HFF-Myc (cell line): ENCODE measurements at places on chromosomes 16 and 17.

DNA sequence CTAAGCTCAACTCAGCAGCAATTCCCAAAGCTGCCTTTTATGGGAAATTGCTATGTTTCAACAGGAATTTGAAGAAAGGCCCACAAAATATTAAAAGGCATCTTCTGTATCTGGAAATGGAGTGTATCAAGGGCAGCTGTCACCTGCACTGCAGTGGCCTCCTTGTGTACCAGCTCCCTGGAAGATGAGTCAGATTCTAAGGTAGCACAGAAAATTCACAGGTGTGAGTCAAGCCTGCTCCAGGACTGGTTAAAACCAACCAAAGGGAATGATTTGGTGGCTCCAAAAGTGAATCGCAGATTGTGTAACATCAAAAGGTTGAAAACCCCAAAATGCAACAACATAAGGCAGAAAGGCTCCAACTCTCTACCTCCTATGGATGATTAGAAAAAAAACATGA is 296.4 kb downstream of the GRIN2A start:
- DNase-seq: no peak

DNA sequence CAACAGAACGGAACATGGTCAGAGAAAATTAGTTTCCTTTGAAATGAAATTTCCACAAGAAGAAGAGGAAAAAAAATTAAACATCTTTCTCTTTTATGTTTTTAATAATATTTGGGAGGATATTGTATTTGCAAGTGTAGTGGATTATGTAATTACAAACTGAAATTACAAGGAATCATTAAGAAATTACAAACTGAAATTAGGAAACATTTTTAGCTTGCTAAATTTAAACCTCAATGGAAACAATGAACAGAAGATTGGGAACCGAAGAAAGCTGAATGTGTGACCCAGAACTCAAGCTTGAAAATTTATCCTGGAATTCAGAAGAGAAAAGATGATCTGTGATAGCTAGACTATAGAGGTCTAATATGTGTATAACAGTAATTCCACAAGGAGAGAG is 4.4 kb upstream of the PIK3R5 start:
- no peak for DNase-seq

DNA sequence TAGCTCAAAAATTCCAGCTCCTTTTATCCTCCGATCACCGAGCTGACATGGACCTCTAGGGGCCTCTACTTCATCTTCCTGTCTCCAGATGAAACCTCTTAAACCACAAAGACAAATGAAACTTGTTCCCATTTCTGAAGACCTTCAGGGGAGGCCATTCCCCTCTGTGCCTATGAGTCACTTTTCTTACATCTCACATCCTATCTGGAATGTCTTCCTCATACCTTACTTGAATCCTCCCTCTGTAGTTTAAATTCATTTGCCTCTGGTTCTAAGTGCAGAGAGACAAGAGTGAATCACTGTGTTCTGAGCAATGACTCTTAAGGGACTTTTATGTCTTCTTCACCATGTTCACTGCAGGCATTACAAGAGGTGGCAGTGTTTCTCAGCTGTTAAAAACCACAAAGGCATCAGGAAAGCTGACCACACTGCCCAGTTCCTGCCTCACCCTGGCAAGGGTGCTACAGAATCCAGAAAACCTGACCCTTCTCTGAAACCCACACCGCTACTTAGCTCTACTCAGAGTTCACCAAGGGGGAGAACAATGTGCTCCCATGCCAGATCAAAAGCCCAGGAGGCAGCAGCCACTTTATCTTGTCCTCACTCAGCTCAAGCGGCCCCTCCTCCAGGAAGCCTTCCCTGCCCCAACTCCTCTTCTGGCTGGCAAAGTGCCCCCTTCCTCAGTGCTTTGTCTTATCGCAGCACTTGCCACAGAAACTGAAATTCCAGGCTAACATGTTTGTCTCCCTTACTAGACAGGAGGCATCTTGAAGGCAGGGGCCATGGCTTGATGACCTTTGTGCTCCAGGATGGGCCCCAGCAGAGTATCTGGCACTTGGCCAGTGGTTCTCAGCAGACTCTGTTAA is 6.4 kb downstream of the CUEDC1 start:
- DNase-seq: peak; percentile 89

- no peak for DNase-seq
These were observed 38.6 kb downstream of the ELAC2 start for GRCh38 chr17:12979246-12979645.

- DNase-seq: no peak
These were observed 114.4 kb downstream of the SEC14L1 start for GRCh38 chr17:77254951-77255825.

GRCh38 chr16:19929062-19929511 is 44.4 kb upstream of the GPRC5B start:
- DNase-seq: no peak

GRCh38 chr17:43332230-43332629 is 66.6 kb upstream of the ARL4D start:
- no peak for DNase-seq

- DNase-seq: no peak
These were observed at the start of gene SLC46A1 for GRCh38 chr17:28405632-28406472. TSS of gene SLC46A1 (minus strand) at chr17:28406212. CDS start at chr17:28406114, 98 bp downstream.

GRCh38 chr17:40433551-40434415 is 9.5 kb upstream of the IGFBP4 start:
- DNase-seq: no peak

GRCh38 chr16:78650339-78651074 is 551.1 kb downstream of the WWOX start:
- no peak for DNase-seq

DNA sequence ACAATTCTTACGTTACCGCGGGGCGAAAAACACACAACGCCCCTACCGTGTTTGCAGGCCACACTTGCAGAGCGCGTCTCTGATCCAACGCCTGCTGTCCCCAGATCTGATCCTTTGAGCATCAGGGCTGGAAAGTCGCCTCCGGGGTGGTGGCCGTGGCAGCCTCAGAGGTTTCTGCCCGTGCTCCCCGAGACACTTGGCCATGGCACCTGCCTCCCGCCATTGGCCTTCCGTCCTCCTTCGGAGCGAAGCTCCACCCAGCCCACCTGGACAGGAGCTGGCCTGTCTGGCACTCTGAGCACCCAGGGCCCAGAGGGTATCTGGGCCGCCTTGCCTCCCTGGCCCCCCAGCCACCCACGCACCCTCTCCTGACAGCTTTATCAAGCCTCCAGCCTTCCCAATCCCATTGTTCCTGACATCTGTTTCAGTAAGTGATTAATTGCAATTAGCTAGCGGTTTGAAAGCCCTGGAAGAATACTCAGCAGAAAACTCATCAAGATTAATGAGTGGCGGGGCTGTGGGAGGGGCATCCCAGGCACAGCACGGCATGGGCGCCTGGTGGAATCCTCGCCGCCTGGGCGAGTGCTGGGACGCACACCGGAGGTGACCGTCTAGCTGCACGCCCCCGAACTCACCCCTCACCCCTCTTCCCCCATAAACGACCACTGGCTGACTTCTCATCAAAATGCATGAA is 181.5 kb upstream of the GSE1 start:
- DNase-seq: no peak

GRCh38 chr16:25419153-25419552 is 161.5 kb upstream of the ZKSCAN2 start:
- DNase-seq: no peak

- no peak for DNase-seq
These were observed 203.7 kb upstream of the KIF2B start for GRCh38 chr17:53619025-53619424.

DNA sequence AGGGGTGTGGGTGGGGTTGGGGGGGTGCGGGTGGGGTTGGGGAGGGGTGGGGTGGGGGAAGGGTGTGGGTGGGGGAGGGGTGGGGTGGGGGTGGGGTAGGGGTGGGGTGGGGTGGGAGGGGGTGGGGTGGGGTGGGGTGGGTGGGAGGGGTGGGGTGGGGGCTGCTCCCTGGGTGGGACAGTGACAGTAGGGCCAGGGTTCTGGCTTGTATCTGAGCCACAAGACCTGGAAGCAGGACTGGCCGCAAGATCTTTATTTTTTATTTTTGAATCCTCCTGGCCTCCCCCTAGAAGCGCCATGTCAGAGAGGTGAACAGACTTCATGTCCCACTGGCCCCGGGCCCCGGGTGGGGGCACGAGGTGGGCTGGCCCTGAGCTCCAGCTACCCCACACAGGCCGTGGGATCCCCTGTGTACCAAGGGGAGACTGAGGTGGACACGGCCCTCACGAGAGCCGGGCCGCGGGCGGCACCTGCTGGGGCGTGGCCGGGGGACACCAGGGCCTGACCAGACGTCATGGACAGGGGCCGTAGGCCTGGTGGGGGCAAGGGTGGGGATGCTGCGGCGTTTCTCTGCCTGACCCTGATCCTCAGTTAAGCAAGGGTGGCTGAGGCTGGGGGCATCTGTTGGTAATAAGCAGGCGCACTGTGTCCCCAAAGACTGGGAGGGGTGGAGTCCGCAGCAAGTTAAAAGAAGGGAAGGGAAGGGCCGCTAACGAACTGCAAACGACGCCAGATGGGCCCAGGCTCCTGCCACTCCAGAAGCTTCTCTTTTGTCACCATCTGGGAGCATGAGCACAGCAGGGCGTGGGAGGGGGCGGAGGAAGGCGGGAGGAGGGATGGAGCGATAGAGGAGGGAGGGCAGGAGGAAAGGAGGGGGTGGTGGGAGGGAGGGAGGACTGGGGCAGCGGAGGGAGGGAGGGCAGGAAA is 22.3 kb upstream of the PABPN1L start:
- no peak for DNase-seq
